ENCODE measurements at places on chromosomes 5 and 9.

DNA sequence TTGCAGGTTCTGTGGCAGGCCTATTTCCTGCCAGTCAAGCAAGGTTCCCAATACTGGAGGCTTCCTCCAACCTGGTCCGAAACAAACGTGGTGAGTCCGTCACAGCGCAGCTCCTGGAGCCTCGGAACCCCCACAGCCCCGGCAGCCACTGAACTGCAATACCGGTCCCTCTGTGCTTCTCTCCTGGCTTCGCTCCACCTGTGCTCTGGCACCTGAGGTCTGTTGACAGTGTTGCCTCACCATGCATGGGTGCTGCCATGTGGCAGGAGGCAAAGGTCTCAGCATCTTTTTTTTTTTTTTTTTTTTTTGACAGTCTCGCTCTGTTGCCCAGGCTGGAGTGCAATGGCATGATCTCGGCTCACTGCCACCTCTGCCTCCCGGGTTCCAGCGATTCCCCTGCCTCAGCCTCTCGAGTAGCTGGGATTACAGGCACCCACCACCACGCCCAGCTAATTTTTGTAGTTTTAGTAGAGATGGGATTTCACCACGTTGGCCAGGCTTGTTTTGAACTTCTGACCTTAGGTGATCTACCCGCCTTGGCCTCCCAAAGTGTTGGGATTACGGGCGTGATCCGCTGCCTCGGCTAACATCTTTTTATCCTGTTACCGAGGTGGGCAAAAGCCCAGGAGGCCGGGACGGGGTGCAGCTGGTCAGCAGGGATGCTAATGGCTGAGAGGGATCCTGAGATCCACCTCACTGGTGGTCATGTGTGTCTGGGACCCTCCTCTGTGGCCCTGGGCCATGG lies 57.1 kb upstream of the RNU6ATAC start:
- no peak for DNase-seq

DNA sequence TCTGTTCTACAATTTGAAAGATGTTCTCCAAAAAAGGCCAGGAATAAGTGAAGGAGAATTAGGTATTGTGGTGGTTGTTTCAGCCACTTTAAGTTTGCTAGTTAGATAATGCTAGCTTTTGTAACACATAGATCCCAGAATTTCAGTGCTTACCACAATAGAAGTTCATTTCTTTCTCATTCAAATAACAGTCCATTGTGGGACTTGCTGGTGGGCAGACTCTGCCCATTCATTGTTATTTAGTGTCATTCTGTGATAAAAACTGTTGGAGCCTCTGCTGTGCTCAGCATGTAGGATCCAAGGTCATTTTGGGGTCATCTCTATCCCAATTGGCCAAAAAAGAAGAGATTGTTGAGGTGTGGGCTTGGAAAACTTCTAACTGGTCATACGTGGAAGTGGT lies 106.8 kb downstream of the CCDC192 start:
- DNase-seq, result no peak

DNA sequence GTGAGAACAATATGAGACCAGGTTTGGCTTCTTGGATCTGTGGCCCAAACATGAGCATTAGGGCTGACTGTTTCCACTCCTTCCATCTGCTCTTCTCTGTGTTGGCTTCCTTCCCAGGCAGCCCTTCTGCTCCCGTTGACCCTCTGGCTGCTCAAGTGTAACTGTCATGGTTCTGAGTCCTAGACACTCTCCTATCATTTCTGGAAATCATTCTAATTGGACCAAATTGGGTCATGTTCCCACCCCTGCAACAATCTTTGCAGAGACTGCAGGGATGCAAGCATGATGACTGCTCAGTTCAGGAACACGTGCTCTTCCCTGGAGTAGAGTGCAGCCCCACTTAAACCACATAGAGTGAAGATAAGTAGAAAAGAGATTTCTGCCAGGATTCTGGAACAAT lies 741.4 kb downstream of the TAF11L14 start:
- no peak for DNase-seq

DNA sequence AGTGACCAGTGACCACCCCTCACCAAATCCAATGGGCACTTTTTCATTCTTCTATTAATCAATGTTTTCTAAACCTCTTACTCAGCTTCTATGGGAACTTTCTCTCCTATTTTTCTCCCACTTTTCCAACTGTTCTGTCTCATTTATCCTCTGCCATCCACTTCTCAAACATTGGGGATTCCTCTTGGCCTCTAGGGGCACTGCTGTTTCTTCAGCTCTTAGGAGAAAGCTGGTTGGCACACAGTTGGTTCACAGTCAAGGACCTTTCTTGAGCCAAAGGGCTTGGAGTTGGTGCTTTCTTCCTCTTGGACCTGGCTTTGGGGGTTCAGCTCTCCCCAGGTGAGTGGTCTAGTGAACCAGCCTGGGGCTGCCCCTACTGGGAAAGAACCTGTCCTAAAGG lies 112.2 kb upstream of the LHFPL2 start:
- no peak for DNase-seq

- DNase-seq, result peak; percentile 60
Measured at GRCh38 chr5:139844472-139845145, 49.0 kb downstream of the PSD2 start.

DNA sequence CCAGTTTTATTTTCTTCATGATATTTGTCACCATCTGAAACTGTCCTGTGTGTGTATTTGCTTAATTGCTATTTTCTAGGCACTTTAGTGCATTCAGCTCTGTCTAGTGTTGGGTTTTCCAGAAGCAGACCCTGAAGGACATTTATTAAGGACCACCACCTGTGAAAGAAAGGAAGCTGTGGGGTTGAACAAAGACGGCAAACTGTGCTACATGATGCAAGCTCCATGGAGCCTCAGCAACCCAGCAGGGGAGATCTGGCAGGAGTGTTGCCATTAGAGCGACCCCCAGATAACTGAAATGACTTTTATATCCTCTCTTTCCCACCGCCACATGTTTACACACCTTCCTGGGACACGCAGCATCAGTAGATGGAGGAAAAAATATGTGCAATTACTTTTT lies 125.5 kb downstream of the GABRB2 start:
- DNase-seq, result no peak

GRCh38 chr9:16306586-16306985 lies 563.9 kb downstream of the BNC2 start:
- DNase-seq, result no peak

- DNase-seq, result no peak
Measured at GRCh38 chr5:34539183-34539582, 116.9 kb upstream of the RAI14 start.

DNA sequence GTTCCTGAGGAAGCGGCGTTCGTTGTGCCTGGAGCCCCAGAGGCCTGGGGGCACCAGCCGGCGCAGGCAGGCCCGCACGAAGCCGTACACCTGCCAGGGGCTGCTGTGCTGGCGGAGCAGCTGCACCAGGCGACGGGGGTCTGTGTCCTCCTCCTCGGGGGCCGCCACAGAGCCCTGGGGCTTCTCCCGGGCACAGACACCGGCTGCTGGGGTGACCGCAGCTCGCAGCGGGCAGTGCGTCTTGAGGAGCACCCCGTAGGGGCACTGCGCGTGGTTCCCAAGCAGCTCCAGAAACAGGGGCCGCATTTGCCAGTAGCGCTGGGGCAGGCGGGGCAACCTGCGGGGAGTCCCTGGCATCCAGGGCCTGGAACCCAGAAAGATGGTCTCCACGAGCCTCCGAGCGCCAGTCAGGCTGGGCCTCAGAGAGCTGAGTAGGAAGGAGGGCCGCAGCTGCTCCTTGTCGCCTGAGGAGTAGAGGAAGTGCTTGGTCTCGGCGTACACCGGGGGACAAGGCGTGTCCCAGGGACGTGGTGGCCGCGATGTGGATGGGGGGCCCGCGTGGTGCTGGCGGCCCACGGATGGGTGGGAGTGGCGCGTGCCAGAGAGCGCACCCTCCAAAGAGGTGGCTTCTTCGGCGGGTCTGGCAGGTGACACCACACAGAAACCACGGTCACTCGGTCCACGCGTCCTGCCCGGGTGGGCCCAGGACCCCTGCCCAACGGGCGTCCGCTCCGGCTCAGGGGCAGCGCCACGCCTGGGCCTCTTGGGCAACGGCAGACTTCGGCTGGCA lies 1.3 kb downstream of the TERT start:
- peak; percentile 66 for DNase-seq
